ENCODE measurements at places on chromosomes 3 and 15.

DNA sequence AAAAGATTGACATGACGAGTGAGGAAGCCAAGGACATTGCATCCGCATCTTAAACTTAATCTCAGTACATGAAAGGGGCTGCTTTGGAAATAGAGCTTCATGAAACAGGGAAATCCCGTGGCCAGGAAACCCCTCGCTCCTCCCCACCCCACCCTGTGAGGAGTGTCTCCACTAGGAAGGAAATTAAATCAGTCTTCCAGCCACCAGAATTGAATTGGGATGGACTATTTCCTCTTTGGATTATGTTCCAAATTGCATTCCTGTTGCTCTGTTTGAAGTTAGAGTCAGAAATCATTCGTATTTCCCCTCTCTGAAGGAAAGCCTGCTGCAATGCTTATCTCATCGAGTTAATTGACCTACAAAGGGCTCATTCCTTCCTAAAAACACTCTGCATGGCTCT is 35.8 kb downstream of the CLDN11 start:
- no peak for DNase-seq

DNA sequence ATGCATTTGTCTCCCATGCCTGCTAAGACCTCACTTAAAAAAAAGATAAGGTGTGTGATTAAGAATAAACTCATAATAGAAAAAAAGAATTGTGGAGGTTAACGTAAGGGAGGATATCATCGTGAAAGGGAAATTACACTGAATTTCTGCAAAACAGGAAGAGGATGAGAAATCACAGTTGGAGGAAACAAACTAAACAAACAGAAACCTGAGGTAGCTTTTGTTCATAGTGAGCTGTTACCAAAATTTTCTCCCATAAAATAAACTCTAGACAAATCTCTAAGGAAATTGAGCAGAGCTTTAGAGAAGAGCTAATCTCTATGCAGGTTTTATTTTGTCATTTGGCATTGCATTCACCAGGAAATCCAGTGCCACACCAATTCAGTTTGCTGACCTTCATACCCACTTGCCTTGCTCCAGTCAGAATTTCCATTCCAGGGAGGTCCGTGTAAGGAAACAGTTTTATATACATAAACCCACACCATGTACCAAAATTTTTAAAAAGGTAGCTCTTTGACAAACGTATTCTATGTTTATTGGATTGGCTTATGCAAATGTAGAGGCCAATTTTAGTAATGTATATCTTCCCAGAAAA is 231.2 kb downstream of the MBNL1 start:
- no peak for DNase-seq

- DNase-seq, result no peak
Measured at GRCh38 chr15:38499651-38500050, 45.7 kb downstream of the FAM98B start.

DNA sequence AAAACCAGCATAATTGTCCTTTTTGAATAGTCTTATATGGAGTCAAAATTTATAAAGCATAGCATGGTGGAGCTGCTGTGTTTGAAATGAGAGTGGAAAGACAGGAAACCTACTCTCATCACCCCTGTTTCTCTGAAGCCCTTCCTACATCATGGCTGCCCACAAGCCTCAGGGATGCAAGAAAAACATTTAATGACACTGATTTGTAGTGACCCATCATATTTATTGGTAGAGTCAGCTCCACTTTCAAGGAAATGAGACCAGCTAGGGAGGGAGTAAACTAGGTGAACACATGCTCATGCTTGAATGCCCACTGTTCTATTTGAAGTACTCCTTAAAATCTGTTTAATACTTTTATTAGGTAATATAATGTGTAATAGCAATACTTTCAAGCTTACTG is 494.3 kb upstream of the KCNMB2 start:
- DNase-seq, result no peak

DNA sequence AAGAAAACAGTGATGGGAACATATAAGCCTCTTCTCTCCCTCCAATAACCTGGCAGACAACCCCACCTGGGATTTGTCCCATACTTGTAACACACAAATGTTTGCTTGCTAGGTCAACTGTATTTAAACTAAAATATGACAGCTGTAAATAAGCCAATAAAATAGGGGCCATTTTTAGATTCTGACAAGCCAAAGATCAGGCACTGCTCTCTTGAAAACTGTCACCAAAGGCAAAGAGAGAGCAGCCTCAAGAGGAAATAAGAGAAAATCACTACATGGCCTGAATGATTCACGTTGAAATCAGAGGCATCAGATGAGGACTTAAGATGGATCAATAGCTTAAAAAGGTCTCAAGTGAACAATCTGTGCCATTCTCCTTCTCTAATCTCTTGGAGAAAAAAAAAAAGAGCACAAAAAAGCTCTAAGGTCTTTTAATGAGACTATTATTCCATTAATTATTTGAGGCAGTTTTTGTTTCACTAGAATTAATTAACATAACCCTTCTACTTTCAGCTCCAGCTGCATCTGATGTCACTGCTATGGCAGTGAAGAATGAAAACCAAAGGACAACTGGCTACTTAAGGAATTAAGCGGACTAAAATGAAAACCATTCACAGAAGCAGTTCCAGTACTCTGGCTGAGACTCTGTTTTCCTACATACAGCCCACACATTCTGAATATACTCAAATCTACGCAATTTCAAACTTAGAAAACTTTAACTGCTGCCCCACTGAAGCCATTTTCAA is 19.0 kb downstream of the MYO5A start:
- DNase-seq, result no peak

GRCh38 chr3:186374376-186374775 is 12.3 kb upstream of the DGKG start:
- no peak for DNase-seq

DNA sequence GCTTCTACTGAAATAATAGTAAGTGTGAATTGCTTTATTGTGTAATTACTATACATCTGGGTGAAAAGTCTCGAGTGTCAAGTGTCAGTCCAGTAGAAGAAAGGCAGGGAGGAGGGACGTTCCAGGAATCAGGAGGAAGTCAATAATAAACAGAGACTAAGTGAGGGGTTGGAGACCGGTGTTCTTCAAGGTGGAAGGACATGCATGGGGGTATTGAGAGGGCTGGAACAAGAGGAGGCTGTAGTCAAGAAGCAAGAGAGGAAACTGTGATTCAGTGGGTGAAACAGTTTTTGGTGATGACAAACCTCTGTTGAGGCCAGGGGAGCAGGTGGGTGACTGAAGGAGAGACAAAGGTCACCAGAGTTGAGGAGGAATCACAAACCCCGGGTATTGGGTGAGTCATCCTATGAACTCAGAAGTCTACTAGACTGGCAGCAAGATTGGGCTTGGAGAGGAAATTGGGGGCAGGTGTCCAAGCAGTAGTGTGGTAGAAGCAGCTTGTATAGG is 11.6 kb upstream of the SCAMP5 start:
- no peak for DNase-seq

- DNase-seq, result no peak
Measured at GRCh38 chr15:95298729-95299128, 1031.8 kb upstream of the NR2F2 start.

DNA sequence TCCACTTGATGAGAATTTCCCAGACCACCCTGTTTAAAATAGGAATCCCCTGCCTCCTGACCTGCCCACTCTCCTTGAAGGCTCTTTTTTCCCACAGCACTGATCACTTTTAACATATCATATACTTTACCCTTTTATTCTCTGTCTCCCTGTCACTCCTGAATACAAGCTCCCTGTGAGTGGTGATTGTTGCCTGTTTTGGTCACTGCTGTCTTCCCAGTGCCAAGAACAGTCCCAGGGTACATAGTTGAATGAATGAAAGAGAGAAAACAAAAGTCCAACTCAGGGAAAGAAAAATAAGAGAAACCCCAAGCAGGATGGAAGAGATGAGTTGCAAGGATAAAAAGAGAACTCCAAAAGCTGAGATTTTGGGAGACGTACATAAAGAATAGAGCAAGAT is 500.3 kb upstream of the LMCD1 start:
- DNase-seq, result no peak

DNA sequence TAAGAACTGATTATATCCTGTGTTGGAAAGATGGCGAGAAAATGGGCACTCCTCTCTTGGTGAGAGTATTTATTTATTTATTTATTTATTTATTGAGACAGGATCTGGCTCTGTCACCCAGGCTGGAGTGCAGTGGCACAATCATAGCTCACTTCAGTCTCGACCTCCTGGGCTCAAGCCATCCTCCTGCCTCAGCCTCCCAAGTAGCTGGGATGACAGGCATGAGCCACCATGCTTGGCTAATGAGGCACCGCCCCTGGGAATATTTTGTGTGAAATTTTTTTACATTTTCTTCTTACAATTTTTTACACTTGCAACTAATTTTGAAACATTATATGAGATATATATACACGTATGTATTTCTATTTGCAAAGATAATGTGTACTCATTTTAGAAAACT is 150.5 kb upstream of the PRR20G start:
- DNase-seq, result no peak

- no peak for DNase-seq
Measured at GRCh38 chr3:195258449-195259153, 12.4 kb downstream of the XXYLT1 start.

- DNase-seq, result no peak
Measured at GRCh38 chr3:112767177-112767576, 79.5 kb downstream of the CD200R1L start.

- peak; percentile 14 for DNase-seq
Measured at GRCh38 chr3:115699706-115700105, 76.4 kb downstream of the GAP43 start.

All from GM03348 (cell line).